Kidney (tissue), 22 donors: ENCODE measurements at places on chromosomes 3 and 15. TPM values are rescaled to one million over a fixed set of nuclear protein-coding genes. Genes with fewer than 3 reads are reported as not detected.

The EXOG gene
- 16.4 TPM for total RNA-seq

The WDR5B gene
- total RNA-seq, result 8.8 TPM

The PYGO1 gene
- total RNA-seq, result 3.7 TPM

The CPLX3 gene
- total RNA-seq, result not detected

The TCAIM gene
- 30.4 TPM for total RNA-seq

The XCR1 gene
- total RNA-seq, result 1.4 TPM

The FBN1 gene
- 30.8 TPM for total RNA-seq

The SCAPER gene
- total RNA-seq, result 39.4 TPM

The ATP2B2 gene
- total RNA-seq, result 0.19 TPM

The PRRT3 gene
- 3.9 TPM for total RNA-seq

The SPINT1 gene
- 114 TPM for total RNA-seq

The CDHR4 gene
- total RNA-seq, result 0.54 TPM

The WNT7A gene
- 3.3 TPM for total RNA-seq

The ARL14 gene
- total RNA-seq, result 0.31 TPM

The KIF15 gene
- total RNA-seq, result 0.72 TPM

The GOLGA6D gene
- total RNA-seq, result not detected

The ZIC1 gene
- not detected for total RNA-seq

The MESD gene
- total RNA-seq, result 30.9 TPM

The ELP6 gene
- 28.6 TPM for total RNA-seq

The ZBBX gene
- 1.2 TPM for total RNA-seq

The CYP11A1 gene
- total RNA-seq, result 0.13 TPM

The STRA6 gene
- 2.0 TPM for total RNA-seq

The LEKR1 gene
- total RNA-seq, result 1.6 TPM

The TLR9 gene
- total RNA-seq, result 0.94 TPM

The FEZF2 gene
- not detected for total RNA-seq

The PRKCI gene
- 41.5 TPM for total RNA-seq

The SPATA12 gene
- not detected for total RNA-seq

The CPB1 gene
- total RNA-seq, result 0.41 TPM

The GP5 gene
- 0.22 TPM for total RNA-seq

The CCDC51 gene
- 13.8 TPM for total RNA-seq

The WDR49 gene
- 1.0 TPM for total RNA-seq

The SLC22A13 gene
- total RNA-seq, result 0.16 TPM

The MUSTN1 gene
- total RNA-seq, result 18.6 TPM

The GALNT15 gene
- 39.9 TPM for total RNA-seq

The TNNC1 gene
- total RNA-seq, result 2.2 TPM

The TPRG1 gene
- total RNA-seq, result 2.7 TPM

The TNFAIP8L3 gene
- 8.9 TPM for total RNA-seq

The ZNF385D gene
- 8.9 TPM for total RNA-seq
